Skeletal muscle cell (primary cell): ENCODE measurements at places on chromosomes 3 and 15.

- no peak for DNase-seq
Measured at GRCh38 chr15:74335396-74335795, 32.0 kb downstream of the CYP11A1 start.

- no peak for DNase-seq
Measured at GRCh38 chr3:98026425-98027084, 8.6 kb downstream of the GABRR3 start.

GRCh38 chr3:155088706-155089345 is 8.7 kb downstream of the MME start:
- no peak for DNase-seq

DNA sequence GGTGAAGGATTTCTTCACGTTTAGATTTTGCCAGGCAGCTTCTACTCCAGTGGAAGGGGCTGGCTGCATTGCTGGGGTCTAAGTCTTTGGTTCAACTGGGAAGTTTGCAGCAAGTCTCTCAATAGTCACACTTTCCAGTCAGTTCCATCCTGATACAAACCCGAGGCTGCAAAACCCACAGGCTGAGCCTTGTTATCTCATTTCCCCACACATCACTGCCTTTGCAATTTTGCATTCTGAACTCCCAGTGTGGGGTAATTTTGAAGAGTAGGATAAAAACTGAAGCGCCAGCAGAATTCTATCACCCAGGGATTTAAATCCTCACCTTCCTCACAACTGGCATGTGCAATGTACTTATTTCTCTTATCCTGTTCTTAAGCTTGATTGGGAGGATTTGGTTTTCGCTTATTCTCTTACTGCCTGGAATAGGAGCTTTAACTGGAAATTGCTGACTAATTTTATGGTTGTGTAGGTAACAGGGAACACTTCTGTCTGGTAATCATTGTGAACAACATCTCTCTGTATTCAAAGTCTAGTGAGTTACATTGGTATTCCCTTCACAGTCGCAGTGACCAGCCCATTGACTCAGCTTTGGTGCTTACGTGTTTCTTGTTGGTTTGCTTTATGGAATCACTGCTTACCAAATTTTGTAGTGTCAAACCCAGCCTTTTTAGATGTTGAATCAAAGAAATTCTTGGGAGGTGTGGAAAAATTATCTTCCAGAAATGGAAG is 142.0 kb upstream of the TOPAZ1 start:
- no peak for DNase-seq

DNA sequence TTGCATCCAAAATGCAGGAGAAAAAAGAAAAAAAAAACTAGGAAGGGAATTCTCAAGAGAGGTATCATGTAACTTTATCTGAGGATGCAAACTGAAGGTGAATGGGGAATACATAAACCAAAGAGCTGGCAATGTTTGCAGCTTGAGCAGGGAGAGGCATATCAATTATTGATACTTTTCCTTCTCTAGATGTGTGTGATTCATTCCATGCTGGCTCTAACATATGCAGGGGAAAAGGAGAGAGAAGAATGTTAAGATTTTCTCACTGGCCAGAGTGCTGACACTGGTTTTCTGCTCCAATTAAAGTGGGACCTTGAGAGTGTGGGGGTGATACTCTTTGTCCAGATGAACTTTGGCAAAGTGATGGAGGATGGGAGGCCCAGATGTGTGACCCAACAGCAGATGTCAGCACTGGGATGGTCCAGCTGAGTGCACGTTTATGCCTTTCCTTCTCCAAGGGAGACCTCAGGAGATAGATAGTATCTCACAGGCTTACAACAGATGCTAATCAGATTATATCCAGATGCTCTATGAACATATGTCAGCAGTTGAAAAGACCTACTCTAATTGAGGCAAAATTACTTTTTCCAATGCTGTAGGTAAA is 50.0 kb upstream of the PSMD6 start:
- no peak for DNase-seq

DNA sequence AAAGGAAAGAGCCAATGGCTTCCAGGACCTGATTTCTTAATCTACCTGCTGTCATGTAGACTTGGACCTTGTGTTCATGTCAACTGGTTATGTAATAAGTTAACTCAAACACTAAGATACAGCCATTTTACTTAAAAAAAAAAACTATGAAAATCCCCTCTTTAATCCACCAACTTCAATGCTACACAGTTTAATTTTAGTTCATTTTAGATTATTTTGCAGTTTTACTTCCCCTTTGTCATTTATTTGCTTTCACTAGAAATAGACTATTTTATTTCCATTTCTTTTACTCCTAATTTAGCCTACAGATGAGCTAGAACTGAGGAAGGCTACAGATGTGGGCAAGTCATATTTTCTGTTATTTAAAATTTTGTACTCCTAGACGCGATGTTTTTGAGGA is 10.7 kb upstream of the DNAJC13 start:
- no peak for DNase-seq

GRCh38 chr3:187739094-187739560 is 6.1 kb downstream of the BCL6 start:
- DNase-seq = no peak

DNA sequence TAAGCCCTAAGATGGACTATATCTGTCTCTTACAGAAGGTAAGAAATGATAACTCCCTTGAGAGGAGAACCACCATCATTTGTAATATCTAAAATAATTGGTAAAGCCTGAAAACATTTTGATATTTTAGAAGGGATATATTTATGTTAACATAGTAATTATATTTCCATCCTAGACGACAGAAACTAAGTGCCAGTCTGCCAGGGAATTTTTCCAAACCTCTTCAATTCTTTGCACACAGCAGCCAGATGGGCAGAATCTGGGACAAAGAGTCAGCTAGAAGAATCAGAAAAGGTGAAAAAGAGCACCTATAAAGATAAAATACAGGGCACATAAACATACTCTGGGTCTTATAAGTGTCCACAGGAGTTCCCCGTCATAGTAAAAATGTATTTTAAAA is 70.0 kb upstream of the CBLB start:
- DNase-seq = no peak

- DNase-seq = no peak
Measured at GRCh38 chr3:70264122-70264780, 48.2 kb downstream of the MDFIC2 start.

DNA sequence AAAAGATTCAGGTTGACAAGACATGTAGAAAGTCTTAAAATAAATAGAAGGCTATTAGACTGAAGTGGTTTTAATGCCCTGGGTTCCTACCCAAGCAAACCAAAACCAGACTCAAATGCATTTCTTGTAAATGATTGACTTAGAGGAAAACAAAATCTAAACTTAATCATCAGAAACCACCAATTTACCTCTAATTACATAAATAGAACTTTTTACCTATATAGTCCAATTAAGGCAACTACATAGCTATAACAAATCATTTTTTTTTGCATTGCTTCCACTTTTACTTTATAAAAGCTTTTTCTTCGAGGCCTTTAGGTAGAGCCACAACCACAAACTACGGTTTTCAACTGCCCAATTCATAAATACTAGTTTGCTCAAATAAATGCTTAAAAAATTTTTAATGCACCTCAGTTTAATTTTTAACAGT is 231.3 kb upstream of the ARHGEF26 start:
- DNase-seq = no peak

DNA sequence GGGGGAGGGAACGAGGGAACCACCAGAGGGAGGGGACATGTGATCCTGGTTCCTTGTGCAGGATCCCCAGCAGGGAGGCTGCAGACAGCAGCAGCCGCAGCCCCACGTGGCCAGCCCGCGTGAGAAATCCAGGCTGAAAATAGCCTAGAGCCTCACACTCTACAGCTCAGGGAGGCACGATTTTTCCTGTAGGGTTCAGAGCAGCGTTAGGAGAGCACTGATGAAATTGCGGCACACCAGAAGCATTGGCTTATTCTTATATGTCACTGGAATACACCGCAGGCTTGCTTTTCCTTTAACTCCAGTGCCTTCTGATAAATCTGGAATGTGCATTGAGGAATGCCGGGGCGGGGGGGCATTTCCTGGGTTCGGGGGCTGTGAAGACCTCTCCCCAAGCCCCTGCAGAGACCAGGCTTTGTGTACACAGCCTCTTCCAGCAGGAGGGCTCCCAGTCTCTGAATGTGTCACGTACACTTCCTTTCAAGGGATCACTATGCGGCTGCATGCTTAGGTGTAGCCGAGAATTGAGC is 193.0 kb downstream of the ATP10A start:
- no peak for DNase-seq

- DNase-seq = no peak
Measured at GRCh38 chr3:57006179-57006657, 54.2 kb upstream of the SPATA12 start.

DNA sequence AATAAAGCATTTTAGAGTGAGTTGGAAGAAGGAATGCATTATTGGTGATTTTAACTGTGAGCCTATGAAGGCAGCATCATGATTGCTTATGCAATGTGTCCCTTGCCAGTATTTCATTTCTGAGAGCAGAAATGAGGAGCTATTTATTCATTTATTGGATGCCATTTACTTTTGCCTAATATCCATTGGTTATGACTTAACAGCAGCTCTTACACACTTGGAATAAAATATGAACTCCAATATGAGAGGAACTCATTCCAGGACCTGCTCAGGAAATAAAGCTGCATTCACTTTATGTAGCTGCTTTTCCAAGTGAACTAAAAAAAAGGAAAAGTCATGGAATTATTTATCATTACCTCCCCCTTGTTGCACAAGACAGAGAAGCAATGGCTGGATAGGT is 280.1 kb downstream of the LRTM1 start:
- DNase-seq = no peak

DNA sequence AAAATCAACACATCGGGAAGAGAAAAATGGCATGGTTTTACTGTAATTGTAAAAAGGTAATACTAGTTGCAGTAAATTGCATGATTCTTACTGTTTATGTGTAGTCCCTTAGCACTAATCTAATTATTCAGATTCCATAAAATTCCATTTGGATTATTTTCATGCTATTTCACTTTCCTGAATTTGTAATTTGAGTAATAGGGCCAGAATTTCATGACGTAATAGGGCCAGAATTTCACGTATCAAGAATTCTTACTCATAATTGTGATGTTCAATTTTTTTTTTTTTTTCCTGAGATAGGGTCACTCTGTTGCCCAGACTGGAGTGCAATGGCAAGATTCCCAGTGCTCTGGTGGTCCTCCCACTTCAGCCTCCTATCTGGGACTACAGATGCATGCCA is 2.9 kb upstream of the U2SURP start:
- no peak for DNase-seq

- no peak for DNase-seq
Measured at GRCh38 chr3:26205475-26205874, 415.6 kb downstream of the OXSM start.

DNA sequence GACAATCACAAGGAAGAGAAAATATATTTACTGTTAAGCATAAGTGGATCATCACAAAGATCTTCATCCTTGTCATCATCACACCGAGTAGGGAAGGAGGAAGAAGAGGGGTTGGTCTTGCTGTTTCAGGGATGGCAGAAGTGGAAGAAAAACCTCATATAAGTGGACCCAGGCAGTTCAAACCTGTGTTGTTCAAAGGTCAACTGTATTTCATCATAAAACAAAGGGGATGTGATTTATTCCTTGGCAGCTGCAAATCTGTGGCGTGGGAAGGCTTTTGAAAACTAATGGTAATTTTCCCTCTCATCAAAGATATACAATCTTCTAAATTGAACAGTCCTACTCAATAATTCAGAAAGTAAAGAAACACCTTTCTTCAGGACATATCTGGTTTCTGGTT is 129.9 kb upstream of the ABI3BP start:
- no peak for DNase-seq

- no peak for DNase-seq
Measured at GRCh38 chr3:168794427-168794826, 698.7 kb upstream of the GOLIM4 start.

GRCh38 chr15:35442742-35443141 is 103.2 kb downstream of the DPH6 start:
- DNase-seq = no peak

- no peak for DNase-seq
Measured at GRCh38 chr3:129834580-129834979, 58.9 kb downstream of the TMCC1 start.

DNA sequence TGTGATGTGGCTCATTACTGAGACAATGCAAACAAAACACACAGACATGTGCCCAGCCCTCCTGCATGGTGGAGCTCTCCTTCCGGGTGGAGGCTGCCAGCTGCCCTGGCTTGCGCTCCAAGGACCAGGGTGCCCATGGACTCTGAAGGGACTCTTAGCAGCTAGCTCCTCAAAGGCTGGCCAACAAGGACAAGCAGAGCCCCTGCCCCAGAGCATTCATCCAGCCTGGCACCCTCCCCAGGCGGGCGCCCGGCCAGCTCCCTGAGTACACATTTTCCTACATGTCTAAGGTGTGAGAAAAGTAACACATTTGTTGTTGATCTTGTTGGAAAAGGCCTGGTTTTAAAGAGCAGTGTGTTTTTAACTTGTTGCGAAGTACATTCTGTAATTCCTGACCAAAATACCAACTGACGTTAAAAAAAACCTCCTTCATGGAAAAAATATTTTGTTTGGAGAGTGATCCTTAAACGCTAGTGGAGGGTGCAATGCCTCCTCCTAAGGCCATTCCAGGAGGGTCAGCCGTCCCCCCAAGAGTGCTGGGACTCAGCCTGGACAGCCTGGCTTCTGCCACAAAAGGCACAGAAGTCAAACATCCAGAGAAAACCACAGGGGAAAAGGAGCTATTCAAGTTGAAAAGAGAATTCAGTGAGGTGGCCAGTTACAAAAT is 86.9 kb downstream of the KLF15 start:
- no peak for DNase-seq

GRCh38 chr15:57595011-57595866 is 3.5 kb downstream of the MYZAP start:
- DNase-seq = no peak

GRCh38 chr15:25375557-25375956 is 63.3 kb downstream of the UBE3A start:
- DNase-seq = no peak

- DNase-seq = no peak
Measured at GRCh38 chr3:66394019-66394752, 106.6 kb downstream of the LRIG1 start.

DNA sequence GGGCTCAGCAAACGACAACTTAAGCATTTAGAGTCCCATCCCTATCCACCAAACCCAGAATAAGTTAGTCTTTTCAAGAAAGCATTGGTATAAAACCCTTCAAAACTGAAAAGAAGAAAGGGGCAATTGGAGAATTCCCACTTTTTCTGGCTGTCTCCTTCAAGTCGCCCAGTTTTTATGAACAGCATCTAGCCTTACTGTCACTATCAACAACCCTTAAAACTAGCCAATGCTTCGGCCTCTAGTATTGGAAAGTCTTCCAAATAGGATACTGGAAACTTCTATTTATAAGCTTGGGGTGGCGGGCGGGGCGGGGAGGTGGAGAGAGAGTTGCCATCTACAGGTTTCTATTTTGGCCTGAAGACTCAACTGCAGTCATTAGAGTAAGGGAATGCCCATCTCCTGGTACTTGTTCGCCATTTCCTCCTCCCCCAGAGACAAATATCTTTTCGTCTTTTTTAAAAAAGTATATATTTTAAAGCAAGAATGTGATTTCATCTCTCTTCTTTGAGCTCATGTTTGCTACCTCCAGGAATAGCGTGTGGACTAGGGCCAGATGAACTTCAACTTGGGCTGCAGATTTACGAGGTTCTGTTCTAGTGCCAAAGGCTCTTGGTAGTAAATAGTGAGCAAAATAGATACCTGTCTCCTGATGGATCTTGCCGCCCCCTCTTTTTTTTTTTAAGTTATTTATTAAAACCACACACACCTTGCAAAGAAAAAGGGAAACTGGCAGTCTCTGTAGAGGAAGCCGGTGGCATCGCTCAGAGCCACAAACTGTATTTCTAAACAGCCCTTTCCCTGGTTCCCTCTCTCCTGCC is 2.7 kb downstream of the BCL6 start:
- DNase-seq = no peak

GRCh38 chr3:8557298-8557697 is 55.7 kb downstream of the LMCD1 start:
- no peak for DNase-seq
